CD14-positive monocyte (primary cell): ENCODE measurements at places on chromosomes 1 and 21.

- DNase-seq: no peak
Observed at GRCh38 chr1:16073490-16074119, at the start of gene FAM131C. FAM131C (minus strand) TSS chr1:16073651; CDS start chr1:16073442, 209 bp downstream.

DNA sequence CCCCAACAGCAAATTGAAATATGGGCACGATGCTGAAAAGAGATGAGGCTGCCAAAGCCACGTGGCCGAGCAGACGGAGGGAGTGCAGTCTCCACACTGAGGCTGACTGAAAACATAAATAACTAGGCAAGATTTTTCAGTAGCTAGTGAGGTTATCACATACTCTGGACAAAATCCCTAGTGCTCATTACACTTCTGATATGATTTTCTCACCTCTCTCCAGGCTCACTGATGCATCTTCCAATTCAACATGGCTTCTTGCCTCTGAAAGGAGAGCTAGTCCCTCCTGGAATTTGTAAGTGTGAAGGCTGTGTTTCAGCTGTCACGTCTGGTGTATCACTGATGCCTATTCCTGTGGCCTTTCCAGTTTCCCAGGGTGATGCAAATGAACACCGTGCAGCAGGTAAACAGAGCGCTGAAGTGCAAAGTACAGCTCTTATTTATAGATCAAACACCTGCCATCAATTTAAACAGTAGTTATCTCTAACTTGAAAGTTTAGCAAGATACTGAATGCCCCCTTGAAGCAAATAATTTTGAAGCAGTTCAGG, 656.1 kb downstream of the KIF26B start:
- DNase-seq: no peak

GRCh38 chr1:207333620-207334019, 12.1 kb downstream of the CD55 start:
- DNase-seq: no peak

DNA sequence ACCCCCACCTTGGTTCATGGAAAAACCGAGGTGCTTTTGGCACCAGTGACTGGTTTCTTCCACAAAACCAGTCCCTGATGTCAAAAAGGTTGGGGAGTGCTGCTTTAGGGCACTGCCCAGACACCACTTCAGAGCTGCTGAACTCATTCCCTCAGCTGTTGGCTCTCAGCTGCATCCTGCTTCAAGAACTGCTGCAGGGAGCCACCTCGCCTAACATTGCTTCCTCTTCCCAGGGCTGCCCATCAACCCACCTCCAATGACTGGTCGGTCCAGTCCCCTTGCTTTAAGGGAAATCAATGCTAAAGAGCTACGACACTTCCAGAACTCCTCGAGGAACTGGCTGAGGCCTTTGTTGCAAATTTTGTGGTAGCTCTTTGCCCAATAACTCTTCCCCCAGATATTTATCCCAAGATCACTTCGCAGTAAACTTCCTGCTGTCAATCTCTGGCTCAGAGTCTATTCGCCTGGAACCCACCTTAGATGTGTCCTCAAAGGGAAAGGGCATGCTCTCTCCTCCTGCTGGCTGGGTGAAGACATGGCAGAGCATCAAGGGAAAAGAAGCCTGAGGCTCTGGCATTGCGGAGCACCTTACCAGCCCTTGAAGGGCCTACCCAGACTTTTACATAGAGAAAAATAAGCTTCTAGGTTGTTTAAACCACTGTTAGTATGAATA, 29.0 kb downstream of the C1orf52 start:
- no peak for DNase-seq

DNA sequence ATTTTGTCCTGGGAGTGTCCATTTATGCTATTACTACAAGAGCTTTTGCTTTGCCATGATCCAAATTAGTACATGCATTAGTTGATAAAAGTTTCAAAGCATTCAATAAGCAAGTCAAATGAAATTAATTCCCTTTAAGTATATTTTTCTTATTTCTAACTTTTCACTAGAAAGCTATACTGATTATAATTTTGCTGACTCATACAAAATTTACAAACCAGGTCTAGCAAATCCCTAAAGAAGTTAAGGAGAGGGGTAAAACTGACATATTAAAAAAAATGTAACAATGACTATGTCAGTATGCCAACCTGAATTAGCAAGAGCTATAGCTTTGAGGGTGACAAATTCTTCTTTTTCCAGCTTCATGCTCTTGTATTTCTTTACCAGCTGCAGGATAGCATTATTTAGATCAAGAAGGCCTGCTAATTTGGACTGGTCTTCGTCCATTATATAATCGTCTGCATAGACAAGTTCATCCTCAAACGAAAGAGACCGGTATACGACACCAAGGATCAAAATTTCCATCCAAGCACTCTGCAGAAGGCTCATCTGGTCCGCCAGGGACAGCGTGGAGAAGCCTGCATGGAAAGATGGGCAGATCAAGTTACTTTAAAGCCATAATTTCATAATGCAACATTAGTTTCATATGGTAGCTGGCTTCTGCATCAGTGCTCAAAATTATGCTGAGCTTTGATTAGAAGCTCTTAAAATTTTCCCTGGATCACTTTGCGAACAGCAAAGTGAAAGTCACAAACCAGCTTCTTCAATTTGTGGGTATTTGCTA, 95.8 kb upstream of the USH2A start:
- no peak for DNase-seq

DNA sequence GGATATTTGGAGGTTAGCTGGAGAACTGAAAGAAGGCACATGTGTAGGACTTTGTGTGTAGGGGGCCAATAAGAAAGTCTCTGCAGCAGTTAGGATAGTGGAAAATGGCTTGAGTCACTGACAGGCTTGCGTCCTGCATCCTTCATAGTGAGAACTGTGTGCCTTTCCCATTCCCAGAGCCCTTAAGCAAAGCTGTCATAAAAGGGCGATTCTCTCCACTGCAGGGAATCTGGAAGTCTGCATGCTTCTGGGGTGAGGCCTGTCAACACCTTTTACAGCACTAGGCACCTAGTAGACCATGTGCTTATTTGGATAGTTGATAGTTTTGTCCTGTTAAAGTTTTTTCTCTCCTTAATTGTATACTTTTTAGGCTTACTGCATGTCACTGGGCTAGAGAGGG, 39.4 kb upstream of the MACF1 start:
- no peak for DNase-seq

DNA sequence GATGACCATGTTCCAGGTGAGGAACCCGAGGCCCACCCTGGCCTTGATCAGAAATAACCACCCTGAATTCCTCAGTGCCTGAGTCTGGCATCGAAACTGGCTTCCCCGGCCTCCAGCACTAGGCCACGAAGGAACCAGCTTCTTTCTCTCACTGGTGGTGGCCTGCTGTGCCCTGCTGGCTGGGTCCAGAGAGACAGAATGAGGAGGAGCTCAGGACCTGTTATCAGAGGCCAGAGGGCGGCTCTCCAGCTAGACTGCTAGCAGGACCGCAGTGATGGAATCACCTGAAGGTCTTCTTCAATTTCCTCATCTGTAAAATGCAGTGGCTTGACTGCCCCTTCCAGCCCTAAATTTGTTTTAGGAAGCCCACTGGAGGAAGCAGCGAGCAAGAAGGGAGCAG, 20.5 kb downstream of the ROR1 start:
- DNase-seq: no peak

DNA sequence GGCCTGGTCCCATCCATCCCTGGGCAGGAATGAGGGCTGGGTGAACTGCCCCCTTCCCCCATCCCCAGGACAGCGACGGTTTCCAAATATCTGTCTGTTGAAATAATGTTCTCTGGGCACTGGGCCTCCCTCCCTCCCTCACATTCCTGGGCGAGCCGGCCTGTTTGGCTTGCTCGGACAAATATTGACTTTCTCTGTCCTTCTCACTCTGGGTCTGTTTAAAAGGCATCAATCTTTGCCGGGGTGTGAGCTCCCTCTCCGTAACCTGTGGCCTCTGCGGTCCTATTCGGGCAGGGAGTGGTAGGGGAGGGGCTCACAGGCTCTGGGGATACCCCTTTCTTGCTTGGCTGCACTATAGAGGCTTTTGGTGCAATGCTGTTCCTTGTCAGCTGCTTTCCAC, 40.2 kb downstream of the FOXD2 start:
- DNase-seq: no peak

DNA sequence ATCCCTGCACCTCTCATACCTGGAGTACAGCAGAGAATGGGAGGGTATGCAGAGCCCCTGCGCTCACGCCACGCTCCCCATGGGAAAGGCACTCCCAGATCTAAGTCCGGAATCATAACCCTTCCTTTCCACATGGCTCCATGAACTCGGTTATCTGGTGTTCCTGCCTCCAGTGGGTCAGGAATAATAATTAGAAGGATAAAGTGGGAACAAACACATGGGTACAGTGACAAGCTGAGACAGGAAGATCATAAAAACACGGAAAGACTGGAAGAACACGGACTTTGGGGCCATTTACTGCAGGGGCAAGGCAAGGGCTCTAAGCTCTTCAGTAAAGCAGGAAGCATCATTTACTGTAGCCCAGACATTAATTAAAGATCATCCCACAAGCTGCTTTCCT, 48.6 kb downstream of the FOXO6 start:
- DNase-seq: no peak

DNA sequence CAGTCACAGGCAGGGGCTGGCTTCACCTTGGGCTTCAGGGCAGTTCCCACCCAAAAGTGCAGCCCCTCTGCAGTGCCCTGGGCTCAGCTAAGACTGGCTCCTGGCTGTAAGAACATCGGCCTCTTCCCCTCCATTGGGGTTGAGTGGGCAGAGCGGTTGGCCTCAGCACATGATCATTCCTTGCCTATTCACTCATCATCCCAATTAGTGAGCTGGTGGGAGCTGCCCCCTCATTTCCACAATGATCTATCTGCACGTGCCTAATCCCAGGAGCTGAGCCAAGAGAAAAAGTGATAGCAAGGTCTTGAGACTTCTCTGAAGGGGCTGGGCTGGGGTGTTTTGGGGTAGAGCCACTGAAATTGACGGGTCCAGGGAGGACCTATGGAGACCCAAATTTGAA, 133.6 kb downstream of the SYF2 start:
- no peak for DNase-seq

DNA sequence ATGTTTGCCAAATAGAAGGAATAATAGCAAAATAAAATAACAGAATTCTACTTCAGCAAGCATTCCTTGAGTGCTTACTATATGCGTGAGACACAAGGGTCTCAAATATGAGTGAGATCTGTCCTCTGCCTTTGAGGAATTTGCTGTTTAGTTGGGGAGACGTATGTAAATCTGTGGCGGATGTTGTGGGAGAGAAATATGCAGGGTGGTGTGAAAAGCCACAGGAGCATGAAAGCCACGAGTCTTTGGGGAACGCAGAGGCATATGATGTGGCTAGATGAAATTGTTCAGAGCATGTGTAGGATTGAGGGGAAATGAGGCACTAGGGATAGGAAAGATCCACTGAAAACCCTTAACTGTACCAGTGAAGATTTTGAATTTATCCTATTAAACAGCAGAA, 244.4 kb downstream of the PBX1 start:
- no peak for DNase-seq

DNA sequence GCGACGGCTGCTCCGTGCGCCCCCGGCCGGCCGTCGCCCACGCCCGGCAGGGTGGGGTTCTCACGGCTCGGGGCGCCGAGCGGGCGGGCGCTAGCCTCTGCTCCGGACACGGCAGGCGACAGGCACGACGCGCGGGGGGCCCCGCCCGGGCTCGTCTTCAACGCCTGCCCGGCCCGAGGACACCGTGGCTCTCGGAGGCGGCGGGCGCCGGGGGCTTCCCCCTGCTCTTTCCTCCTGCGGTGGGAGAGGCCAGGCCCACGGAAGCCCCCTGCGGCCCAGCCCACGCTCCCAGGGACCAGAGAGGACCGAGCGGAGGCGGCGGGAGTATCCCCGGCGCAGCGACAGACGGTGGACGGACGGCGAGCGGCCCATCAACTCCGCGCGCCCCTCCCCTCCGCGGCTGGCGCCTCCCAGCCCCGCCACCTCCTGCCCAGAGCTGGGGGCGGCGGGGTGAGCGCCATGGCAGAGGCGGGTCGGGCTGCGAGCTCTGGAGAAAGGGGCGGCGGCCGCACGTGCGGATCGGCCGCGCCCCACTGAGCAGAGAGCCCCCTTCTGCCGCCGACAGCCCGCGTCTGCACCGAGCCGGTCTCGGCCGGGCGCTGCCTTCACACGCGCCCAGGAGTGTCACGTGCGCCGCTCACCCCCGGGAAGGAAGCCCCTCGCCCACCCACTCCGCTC, at the start of the genes SHE and TDRD10:
TSS of gene SHE (minus strand) at position 347 of the 678 bp plus-strand sequence. CDS start 386 bp downstream, outside the sequence.
TSS of gene TDRD10 (plus strand) at position 154 of the 678 bp plus-strand sequence. CDS start 4,685 bp downstream, outside the sequence.
- DNase-seq: no peak

GRCh38 chr1:228050571-228051231, 31.8 kb upstream of the ARF1 start:
- DNase-seq: no peak

- no peak for DNase-seq
Observed at GRCh38 chr1:19418503-19418971, 66.8 kb downstream of the CAPZB start.

DNA sequence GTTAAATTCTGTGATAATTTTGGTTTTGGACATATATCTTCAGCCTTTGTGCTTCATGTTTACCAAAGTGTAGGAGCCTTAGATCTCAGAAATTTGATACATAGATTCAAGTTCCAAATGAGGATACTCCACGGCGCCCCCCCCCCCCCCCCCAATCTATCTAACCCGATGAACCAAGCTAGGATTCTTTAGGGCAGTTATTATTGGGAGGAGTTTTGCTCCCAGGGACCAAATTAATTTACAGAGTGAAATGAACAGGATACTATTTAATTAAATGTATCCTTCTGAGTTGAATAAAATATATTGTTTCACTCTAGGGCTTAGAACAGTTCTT, 3.2 kb downstream of the USP25 start:
- DNase-seq: no peak

GRCh38 chr1:225371366-225372010, 56.4 kb downstream of the LBR start:
- no peak for DNase-seq

GRCh38 chr21:44514746-44515358, 25.1 kb downstream of the KRTAP10-1 start:
- no peak for DNase-seq

DNA sequence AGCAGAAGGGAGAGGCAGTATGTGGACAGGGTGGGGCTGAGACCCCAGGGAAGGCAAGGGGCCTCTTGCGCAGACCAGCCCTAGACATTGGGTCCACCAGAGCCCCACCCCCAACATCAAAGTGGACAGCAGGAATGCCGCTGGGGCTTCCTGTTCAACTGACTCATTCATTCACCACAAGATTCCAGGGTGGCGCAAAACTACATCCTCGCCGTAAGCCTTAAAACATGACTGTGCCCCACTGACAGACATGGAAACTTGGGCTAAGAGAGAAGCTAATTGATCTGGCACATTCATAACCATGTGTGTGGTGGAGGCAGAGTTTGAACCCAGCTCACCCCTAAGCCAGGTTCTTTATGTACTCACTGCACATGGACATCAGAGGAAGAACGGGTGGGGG, 14.0 kb downstream of the COL16A1 start:
- no peak for DNase-seq
